ENCODE measurements at places on chromosomes 6 and 20.

- peak; percentile 19 for DNase-seq
Measured at GRCh38 chr6:54874349-54875048, 27.9 kb downstream of the FAM83B start.

DNA sequence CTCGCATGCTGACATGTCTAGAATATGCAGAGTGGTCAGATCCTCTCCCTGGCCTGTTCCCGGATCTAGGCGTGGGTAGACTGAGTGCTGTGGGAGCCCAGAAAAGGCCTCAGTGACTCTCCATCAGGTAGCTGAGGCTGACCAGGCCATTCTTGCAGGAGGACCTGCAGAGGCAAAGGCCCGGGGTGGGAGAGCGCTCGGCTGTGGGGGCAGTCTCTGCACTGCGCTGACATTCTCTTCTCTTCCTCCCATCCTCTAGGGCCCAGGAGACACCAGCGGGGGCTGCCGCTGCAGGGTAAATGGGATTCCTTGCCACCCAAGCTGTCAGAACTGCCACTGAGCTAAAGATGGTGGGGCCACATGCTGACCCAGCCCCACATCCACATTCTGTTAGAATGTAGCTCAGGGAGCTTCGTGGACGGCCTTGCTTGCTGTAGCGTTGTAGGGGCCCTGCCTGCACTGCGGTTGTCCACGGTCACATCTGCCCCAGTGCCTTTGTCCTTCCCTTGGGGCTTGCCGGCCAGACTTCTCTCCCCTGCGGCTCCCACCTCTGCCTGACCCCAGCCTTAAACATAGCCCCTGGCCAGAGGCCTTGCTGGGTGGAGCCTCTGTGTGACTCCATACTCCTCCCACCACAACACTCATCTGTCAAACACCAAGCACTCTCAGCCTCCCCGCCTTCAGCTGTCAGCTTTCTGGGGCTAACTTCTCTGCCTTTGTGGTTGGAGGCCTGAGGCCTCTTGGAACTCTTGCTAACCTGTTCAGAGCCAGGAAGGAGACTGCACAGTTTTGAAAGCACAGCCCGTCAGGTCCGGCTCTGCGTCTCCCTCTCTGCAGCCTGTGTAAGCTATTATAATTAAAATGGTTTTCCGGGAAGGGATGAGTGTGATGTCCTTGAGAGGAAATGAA lies 22.2 kb downstream of the RBCK1 start:
- no peak for DNase-seq

- peak; percentile 91 for DNase-seq
Measured at GRCh38 chr20:19974630-19975435, 42.3 kb upstream of the NAA20 start.

GRCh38 chr6:148999929-149000468 lies 253.2 kb downstream of the UST start:
- peak; percentile 34 for DNase-seq

- no peak for DNase-seq
Measured at GRCh38 chr6:110938171-110938570, 20.3 kb upstream of the GTF3C6 start.

- no peak for DNase-seq
Measured at GRCh38 chr6:150589852-150590251, 9.8 kb upstream of the PLEKHG1 start.

- peak; percentile 95 for DNase-seq
Measured at GRCh38 chr6:11343963-11344723, 111.7 kb upstream of the NEDD9 start.

DNA sequence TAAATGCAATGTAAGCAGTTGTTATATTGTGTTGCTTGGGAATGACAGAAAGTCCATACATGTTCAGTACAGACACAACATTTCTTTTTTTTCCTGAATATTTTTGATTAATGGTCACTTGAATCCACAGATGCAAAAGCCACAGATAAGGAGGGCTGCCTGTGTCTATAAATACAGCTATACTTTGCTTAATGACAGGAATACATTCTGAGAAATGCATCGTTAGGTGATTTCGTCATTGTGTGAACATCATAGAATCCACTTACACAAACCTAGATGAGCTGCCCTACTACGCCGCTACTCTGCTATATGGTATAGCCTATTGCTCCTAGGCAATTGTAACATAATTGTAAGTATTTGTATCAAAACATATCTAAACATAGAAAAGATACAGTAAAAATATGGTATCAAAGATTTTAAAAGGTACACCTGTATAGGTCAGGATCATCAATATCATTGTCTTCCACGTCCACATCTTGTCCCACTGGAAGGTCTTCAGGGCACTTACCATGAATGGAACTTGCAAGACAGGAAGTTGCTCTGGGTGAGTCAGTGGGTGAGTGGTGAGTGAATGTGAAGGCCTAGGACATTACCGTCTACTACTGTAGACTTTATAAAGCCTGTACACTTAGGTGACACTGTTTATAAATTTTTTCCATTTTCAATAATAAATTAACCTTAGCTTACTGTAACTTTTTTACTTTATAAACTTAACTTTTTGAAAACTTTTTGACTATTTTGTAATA lies 27.9 kb upstream of the POPDC3 start:
- DNase-seq: no peak
